ENCODE measurements at places on chromosomes 1 and 21. TPM values are rescaled to one million over a fixed set of nuclear protein-coding genes. Genes with fewer than 3 reads are reported as not detected.
A peak's percentile ranks its signal among the peaks of the same experiment; 100 is the strongest.

DNA sequence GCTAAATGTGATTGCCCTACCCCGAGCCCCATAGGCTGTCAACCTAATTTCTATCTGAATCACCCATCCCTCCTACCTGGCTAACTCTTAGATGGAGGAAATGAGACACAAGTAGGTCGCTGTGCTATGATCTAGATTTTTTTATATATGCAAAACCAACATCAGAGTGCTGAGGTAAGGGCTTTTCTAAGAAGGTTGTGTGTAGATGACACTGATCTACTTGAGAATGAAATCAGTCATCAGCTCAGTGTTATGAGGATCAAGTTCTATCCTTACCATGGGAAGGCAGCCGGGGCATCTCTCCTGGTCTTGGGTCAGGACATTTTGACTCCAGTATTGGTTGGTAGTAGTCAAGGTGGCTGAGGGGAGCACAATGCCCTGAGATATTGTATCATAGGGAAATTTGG lies 23.6 kb downstream of the SLAMF1 start:
- H3K4me3 ChIP-seq: no peak overlapping the region
- H3K27me3 ChIP-seq: no peaks in the 10 kb centered on the region
- no peak overlapping the region for H3K27ac ChIP-seq
- H3K36me3 ChIP-seq: no peaks in the 10 kb centered on the region

DNA sequence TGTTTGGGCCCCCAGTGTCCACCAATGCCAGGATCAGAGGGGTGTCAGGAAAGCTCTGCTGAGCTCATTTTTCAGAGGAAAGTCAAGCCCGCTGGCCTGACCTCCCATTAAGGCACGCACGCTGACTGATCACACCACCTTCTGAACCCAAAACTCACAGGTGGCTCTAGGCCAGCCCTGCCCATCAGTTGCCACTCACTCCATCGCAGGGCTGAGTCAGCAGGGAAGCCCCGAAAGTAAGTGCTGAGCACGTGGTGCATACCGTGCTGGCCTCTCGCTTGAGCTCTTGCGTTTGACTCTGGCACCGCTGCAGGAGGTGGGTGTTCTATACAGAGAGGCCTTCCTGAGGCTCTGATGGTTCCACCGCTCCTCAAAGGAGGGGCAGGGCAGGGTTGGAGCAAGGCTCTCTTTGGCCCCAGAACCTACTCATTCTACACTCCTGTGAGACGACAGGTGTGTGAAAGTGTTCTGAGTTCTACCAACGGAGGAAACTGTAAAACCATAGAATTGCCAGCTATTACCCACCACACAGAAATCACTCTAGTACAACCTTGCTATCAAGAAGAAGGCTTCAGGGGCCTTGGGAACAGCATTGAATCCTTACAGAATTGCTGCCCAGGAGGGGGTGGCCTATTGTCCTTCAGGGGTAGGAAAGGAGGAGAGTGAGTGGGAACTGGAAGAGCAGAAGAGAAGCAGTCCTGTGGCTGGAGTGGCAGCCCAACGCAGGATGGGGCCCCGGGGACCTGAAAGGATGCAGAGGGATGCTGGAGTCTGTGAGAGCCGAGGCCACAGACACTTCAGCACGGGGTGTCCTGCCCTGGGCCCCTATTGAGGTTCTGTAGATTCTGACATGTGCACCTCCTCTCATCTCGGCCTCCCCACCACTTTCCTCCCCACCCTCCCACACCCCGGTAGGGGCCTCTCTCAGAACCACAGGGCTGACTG lies 214.7 kb upstream of the EDN2 start:
- no peak for DNase-seq
- no peaks in the 10 kb centered on the region for H3K4me1 ChIP-seq
- H3K27ac ChIP-seq: no peak overlapping the region
- H3K27me3 ChIP-seq: no peaks in the 10 kb centered on the region
- H3K4me3 ChIP-seq: no peak overlapping the region
- H3K36me3 ChIP-seq: no peaks in the 10 kb centered on the region

- H3K27me3 ChIP-seq: no peaks in the 10 kb centered on the region
- H3K27ac ChIP-seq: peak overlapping the region; percentile 83
- DNase-seq: no peak
Observed at GRCh38 chr1:117607471-117607870, 1.6 kb downstream of the TENT5C start.

DNA sequence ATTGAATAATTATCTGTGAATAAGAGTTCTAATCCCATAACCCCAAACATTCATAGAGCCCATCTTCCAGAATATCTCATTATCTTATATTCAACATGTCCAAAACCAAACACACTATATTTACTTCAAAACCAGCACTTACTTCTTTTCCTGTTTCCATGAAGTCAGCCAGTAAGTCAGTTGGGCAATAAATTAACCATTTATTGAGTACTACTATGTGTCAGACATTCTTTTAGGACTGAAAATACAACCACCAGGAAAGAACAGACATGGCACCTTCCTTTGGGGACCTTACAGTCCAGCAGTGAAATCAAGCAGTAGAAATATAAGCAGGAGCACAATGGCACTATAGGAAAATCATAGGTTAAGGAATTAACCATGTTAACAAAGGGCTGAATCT lies 8.8 kb downstream of the AK5 start:
- H3K4me3 ChIP-seq: no peak overlapping the region
- H3K27ac ChIP-seq: no peak overlapping the region
- no peaks in the 10 kb centered on the region for H3K36me3 ChIP-seq
- H3K27me3 ChIP-seq: peaks cover 4% of the 10 kb centered on the region
- no peaks in the 10 kb centered on the region for H3K4me1 ChIP-seq
- DNase-seq: no peak

DNA sequence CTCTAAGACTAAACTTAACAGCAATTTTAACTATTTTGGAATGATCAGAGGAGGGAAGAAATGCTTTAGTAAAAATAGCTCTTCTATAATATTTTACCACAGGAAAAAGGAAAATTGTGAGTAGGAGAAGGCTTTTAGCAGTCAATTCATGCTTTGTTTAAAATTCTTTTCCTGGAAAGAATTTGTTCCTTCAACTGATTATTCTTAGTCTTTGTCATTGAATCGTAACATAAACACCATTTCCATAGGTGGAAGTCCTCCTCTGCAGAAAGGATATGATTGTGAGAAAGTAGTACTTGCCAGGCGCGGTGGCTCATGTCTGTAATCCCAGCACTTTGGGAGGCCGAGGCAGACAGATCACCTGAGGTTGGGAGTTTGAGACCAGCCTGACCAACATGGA lies 11.9 kb upstream of the ACTA1 start:
- no peaks in the 10 kb centered on the region for H3K4me1 ChIP-seq
- H3K27me3 ChIP-seq: no peaks in the 10 kb centered on the region
- no peak overlapping the region for H3K27ac ChIP-seq
- no peak for DNase-seq

GRCh38 chr1:116195077-116195868 lies 84.1 kb downstream of the MAB21L3 start:
- no peak overlapping the region for H3K27ac ChIP-seq
- no peaks in the 10 kb centered on the region for H3K36me3 ChIP-seq
- DNase-seq: no peak
- no peak overlapping the region for H3K4me3 ChIP-seq
- no peaks in the 10 kb centered on the region for H3K27me3 ChIP-seq

DNA sequence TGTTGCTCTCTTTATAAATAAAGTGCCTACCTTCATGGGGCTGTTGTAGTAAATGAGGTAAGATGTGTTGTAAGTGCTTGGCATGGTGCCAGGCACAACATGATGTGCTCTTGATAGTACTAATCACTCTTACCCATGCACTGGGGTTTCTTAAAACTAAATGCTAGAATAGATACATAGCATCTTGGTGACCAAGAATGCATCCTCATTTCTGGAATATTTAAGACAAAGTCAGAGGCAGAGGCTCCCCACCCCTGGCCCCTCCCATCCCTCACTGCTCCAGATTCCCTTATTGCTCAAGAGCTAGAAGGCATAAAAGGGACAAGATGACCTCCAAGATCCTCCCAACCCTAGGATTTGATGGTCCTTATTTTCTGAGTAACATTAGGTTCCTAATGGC lies 61.3 kb downstream of the GLUL start:
- no peaks in the 10 kb centered on the region for H3K27me3 ChIP-seq
- no peak overlapping the region for H3K4me3 ChIP-seq
- no peaks in the 10 kb centered on the region for H3K36me3 ChIP-seq
- no peaks in the 10 kb centered on the region for H3K4me1 ChIP-seq
- no peak for DNase-seq
- H3K27ac ChIP-seq: no peak overlapping the region

- no peak overlapping the region for H3K4me3 ChIP-seq
- H3K36me3 ChIP-seq: no peaks in the 10 kb centered on the region
- H3K4me1 ChIP-seq: no peaks in the 10 kb centered on the region
- DNase-seq: no peak
- H3K27ac ChIP-seq: no peak overlapping the region
Observed at GRCh38 chr1:223197923-223198627, 55.0 kb upstream of the TLR5 start.

- no peak for DNase-seq
- H3K36me3 ChIP-seq: no peaks in the 10 kb centered on the region
- H3K27me3 ChIP-seq: no peaks in the 10 kb centered on the region
- H3K27ac ChIP-seq: no peak overlapping the region
- H3K4me1 ChIP-seq: peaks cover 13% of the 10 kb centered on the region
Observed at GRCh38 chr1:10696977-10697376, 99.5 kb downstream of the CASZ1 start.

DNA sequence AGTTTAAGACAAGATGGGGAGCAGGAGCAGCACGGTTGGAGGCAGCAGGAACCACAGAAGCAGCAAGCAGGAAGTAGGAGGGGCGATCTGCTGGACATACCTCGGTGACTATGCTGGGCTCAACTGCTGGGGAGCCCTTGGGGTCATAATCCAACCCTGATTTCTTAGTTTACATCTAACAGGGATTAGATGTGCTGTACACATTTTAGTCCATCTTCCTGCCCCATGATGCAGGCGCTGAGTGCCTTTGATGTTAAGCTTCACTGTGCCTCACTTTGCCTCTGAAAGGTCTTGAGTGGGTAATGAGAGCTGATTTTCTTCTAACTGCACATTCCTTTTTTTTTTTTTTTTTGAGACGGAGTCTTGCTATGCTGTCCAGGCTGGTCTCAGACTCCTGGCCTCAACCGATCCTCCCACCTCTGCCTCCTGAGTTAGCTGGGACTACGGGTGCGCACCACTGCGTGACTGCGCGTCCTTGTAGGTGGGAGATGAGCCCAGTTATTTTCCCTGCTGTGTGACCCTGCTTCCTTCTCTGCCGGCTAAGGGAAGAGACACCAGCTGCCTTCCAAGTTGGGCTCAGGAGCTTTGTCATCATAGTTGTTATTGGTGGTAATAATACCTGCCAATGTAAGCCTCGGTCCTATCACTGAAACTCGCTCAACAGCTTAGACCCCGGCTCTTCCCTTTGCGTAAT lies 1.1 kb upstream of the RCAN3 start:
- no peaks in the 10 kb centered on the region for H3K27me3 ChIP-seq
- no peaks in the 10 kb centered on the region for H3K36me3 ChIP-seq
- peak overlapping the region; percentile 90 for H3K27ac ChIP-seq
- DNase-seq: no peak
- H3K4me3 ChIP-seq: peak overlapping the region; percentile 76
- peaks cover 13% of the 10 kb centered on the region for H3K4me1 ChIP-seq

DNA sequence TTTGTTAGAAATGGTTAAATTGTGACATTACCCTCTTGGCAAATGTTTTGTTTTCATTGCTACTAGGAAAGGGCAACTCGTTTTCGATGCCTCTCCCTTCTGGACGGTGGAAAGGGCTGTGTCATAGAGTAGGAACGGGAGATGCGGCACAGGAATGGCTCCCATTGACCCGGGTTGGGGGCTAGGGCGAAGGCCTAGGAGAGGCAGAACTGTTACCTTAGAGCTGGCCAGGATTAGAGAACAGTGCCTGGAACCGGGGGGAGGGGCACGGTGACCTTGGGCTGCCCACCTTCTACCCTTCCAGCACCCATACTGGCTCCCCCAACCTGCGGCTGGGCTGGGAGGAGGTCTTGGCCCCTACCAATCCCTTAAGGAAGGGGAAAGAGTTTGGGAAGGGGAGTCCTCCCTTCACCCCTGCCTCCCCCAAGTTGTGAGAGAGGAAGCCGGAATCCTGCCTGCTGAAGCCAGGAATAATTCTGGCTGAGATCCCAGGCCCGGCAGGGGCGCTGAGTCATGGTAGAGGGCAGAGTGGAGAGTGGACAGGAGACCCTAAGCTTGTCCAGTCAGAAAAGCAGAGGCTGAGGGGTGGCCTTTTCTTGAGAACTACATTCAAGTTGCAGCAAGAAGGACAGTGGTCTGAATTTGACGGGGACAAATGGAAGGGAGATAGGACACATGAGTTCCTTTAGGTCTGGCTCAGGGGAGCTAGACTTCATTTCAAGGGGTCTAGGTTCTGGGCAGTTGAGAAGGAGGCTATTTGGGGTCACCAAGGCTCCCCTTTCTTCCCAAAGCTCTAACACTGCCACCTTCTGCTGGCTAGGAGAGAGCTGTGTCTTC lies 8.2 kb downstream of the LMNA start:
- peak overlapping the region; percentile 39 for H3K4me3 ChIP-seq
- peak; percentile 84 for DNase-seq
- no peaks in the 10 kb centered on the region for H3K27me3 ChIP-seq
- H3K27ac ChIP-seq: peak overlapping the region; percentile 95
- H3K36me3 ChIP-seq: no peaks in the 10 kb centered on the region

The CASZ1 gene
- 63.6 TPM for total RNA-seq

The FALEC gene
- total RNA-seq: 1.0 TPM

The CAP1 gene
- 373 TPM for total RNA-seq

The THEM5 gene
- total RNA-seq: not detected

The TRAPPC10 gene
- 42.6 TPM for total RNA-seq

The RGS18 gene
- total RNA-seq: 9.1 TPM

The MAGI3 gene
- 70.5 TPM for total RNA-seq

The LCE2B gene
- not detected for total RNA-seq

The CELA2B gene
- total RNA-seq: not detected

The HES3 gene
- not detected for total RNA-seq

The HCRTR1 gene
- not detected for total RNA-seq
